Brain pericyte (primary cell): ENCODE measurements at places on chromosomes 11 and 22.

GRCh38 chr11:133930767-133931448, 25.9 kb downstream of the IGSF9B start:
- DNase-seq: no peak

GRCh38 chr22:34004058-34004457, 83.8 kb upstream of the LARGE1 start:
- DNase-seq: no peak

DNA sequence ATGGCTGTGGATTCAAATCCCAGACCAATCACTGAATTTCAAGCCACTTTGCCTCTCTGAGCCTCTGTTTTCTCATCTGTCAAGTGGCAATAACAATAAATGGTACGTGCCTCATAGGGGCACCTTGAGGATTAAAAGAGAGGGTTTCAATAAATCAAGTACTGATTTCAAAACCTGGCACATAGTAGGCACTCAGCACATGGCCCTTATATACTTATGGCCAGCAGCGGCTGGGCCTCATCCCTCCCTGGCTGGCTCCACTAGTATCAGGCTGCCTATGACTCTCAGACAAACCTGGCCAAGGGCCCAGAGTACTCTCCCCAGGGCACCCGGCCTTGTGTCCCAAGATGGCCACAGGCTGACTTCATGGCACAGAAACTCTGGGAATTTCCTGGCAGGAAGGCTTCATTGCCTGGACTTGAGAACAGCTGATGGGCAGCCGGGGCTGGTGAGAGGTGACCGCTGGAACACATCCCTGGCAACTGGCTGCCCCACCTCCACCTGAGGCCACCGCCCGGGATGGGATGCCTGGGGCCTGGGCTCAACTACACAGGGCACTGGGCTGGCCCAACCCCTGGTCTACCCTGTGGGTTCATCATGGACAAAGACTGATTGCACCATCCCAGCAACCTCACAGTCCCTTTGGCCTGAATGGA, 3.4 kb downstream of the FADS3 start:
- peak; percentile 41 for DNase-seq

GRCh38 chr11:123299721-123300120, 104.7 kb upstream of the CLMP start:
- DNase-seq: no peak

GRCh38 chr11:45390407-45390806, 104.3 kb upstream of the SYT13 start:
- peak; percentile 29 for DNase-seq

GRCh38 chr11:77497368-77497767, 23.5 kb upstream of the PAK1 start:
- DNase-seq: no peak

DNA sequence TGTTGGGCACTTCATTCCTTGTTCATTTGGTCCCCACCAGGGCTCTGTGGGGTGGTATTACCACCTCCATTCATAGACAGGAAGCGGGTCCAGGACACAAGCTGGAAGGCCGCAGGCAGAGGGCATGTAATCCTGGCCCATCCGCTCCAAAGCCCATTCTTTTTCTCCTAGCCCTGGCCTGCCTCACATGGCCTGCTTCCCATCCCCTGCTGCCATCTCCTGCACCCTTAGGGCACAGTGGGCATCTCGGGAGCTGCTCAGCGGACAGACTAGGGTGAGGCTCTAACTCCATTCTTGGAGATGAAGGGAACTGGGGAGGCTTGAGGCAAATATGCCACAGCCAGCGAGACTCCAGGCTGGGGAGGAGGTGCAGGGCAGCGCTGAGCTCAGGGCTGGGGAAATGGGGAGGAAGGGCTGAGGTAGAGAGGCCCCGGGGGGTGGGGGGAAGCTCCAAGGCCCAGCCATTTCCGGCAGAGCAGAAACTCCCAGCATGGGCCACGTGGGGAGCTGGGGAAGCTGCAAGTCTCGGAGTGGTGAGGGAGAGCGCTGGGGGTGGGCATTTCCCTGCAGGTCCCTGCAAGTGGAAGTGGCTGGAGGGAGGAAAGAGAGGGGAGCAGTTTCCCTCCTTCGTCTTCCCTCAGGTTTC, 14.3 kb upstream of the BCL9L start:
- DNase-seq: no peak

DNA sequence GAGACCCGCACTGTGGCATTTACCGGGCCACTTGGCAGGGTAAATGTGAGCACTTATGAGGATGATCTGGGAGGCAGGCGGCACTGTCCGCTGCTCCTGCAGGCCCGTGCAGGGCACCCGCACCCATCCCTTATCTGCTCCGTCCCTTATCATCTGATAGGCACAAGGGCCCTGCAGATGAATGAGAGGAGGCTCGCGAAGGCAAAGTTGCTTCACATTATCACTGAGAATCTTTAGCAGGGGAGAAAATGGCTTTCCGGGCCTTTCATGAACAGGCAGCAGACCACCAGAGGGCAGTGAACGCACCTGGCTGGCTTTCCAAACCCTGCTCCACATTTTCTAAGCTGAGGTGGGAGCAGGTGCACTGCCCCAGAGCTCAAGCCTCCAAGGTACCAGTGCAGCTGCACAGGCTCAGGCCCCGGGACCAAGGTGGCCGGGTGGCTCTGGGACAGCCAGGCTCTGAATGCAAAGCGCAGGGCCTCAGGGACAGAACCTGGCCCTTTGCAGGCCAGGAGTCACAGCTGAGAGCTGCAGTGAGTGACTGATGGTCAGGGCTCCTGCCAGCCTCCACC, 165.6 kb downstream of the SHANK2 start:
- DNase-seq: no peak

DNA sequence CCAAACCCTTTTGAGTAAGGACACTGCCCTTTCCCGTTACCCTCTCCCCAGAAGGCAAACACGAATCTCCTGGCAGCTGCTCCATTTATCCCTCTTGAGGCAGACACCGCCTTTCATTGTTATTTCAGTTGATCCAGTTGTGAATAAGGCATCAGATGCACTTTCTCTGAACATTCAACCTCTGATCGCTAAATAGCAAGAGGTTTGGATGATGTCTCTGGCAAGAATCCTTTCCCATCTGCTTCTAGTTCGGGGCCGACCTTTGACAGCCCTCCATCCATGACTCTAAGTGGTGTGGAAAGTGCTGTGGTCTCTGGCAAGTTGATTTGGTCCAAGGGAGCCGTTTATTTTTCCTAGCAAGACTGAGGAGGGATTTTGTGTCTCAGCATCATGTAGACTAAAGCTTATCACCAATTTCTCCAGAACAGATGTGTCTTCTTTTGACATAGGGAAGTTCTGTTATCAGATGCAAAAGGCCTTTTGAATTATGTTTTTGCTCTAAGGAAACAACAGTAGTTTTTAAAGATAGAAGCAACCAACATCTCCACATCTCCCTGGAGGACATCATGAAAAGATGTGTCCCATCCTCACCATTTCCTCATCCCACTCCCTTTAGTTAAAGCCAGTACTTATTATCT, 123.6 kb downstream of the CCDC34 start:
- peak; percentile 89 for DNase-seq

GRCh38 chr11:96139691-96140090, 203.3 kb downstream of the MAML2 start:
- no peak for DNase-seq

- no peak for DNase-seq
Observed at GRCh38 chr11:123594188-123594901, 60.1 kb downstream of the SCN3B start.

DNA sequence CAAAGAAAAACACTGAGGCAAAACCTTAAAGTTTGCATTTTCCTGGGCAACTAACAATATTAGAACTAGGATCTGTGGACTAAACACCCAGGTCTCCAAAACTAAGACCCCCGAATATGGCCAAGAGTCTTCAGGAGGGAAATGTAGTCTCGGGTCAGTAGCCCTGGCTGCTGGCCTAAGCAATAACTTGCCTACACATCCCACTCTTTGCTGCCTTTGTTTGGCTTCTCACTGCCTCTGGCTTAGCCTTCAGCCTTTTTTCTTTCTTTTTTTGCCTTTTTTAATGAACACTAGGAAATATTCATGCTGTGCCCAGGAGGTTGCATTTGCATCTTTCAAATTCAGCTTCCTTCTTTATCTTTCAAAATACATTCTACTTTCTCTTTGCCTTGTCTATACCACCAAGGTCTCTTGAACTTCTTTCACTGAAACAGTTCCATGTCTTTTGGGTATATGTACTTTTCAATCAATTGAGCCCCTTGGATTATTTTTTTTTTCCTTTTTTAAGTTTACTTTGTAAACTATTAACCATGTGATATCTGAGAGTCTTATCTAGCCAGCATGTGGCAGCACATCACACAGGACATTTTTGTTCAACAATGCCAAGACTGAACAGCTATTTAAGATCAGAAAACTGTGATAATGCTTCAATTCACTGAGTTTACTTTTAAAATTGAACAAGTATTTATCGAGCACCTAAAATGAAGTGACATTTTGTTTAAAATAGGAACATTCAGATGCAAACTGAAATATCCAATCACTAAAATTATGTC, 165.0 kb upstream of the TRPC6 start:
- DNase-seq: no peak

GRCh38 chr22:39937906-39938305, 22.3 kb upstream of the TMA7B start:
- no peak for DNase-seq

DNA sequence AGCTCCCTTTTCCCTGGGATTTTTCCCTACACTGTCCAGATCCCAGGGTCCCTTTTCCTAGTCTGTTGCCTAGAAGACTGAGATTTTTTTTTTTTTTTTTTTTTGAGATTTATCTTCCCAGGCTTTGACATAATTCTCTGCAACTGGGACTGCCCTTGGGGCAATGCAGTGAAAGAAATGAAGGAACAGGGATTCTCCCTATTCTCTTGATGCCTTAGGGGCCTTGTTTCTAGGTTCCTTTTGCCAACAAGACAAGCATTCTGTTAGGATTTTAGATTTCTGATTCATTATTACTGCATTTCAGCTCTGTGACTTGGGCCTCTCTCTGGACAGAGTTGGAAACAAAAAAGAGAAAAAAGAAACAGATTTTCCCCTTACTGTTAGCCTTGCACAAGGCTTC, 47.3 kb downstream of the QSER1 start:
- DNase-seq: no peak

- no peak for DNase-seq
Observed at GRCh38 chr11:95501761-95502266, 270.8 kb upstream of the SESN3 start.

DNA sequence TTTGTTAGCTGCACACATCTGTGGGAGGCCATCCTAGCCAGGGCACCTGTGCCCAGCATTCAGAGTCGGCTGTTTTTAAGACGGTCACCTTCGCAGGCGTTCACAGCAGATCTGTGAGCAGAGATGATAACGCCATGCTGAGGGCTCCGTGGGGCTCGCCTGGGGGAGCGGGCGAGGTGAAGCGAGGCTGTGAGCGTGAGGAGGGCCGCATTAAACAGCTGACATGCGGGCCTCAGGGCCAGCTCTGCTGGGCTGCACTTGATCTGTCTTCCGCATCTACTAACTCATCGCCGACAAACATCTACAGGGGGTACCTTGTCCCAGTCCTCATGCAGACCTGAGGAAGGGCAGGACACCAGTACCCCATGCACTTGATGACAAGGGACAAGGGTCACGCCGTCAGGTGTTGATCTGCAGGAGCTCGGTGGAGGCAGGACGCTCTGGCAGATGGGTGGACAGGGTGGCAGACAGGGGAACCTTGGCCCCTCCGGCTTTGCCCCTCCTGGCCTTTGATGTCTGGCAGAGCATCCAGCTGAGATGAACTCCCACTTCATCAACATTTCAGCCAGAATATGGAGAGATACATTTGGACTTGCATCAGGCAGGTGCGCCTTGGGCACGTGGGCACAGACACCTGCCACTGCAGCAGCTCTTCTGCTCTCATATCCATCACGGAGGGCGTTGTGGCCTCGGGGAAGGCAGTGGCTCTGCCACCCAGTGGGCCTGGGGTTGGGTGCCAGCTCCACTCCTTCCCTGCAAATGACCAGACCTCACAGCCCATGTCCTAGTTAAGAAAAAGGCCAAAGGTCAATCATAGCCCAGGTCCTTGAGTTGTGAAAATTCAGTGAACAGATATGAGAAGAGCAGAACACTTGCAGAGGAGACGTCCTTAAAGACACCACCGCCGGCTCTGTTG, 822.9 kb downstream of the BRD1 start:
- DNase-seq: no peak

- no peak for DNase-seq
Observed at GRCh38 chr11:64918017-64918416, 1.0 kb upstream of the ATG2A start.

- DNase-seq: no peak
Observed at GRCh38 chr11:131662317-131662972, 292.0 kb downstream of the NTM start.

GRCh38 chr11:45834298-45834756, 12.9 kb upstream of the CRY2 start:
- no peak for DNase-seq

GRCh38 chr11:31958076-31958735, 132.7 kb upstream of the RCN1 start:
- no peak for DNase-seq

DNA sequence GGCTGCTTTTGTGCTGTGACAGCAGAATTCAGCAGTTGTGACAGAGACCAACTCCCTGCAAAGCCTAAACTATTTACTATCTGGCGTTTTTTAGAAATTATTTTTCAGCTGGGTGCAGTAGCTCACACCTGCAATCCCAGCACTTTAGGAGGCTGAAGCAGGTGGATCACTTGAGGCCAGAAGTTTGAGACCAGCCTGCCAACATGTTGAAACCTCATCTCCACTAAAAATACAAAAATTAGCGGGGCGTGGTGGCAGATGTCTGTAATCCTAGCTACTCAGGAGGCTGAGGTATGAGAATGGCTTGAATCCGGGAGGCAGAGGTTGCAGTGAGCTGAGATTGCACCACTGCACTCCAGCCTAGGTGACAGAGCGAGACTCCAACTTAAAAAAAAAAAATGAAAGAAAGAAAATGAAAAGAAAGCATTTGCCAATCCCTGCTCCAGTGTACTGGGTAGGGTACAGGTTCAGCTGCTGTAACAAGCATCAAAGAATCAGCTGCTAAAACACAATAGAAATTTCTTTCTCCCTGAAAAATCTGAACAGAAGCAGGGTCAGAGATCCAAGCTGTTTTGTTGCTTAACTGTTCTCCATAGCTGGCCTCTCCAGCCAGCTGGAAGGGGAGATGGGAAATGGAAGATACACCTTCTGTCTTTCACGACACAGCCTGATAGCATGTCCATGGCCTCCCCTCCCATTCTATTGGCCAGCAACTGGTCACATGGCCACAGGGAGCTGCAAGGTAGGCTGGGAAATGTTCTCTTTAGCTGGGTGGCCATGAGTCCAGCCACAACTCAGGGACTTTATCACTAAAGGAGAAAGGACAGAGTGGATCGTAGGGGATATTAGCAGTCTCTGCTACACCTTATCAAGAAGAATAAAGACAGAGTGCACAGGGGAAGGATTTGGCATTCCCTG, 8.5 kb upstream of the NCF4 start:
- DNase-seq: no peak

GRCh38 chr11:45968901-45969300, 46.4 kb downstream of the LARGE2 start:
- no peak for DNase-seq

DNA sequence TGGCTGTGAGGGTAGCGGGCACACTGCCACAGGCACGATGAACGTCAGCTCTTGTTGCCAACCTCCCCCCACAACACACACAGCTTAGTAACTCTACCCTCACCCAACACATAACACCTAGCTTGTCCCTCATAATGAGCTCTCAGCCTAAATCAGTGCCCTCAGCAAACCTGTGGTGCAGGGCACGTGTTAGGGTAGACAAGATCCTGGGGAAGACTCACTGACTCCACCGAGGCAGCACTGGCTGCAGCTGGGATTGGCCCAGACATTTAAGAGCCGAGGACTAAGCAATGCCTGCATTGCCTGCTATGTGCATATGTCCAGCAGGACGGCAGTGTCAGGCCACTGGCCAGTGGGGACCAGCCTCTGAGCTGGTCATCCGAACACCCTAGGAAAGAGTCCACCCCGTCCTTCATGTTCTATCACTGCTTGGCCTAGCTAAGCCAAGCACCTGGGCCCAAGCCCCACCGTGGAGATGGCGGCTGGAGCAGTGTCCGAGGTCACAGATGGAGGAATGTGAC, 32.9 kb upstream of the TRIM29 start:
- no peak for DNase-seq
